ENCODE measurements at places on chromosomes 3 and 15. TPM values are rescaled to one million over a fixed set of nuclear protein-coding genes. Genes with fewer than 3 reads are reported as not detected.

UBR1 gene
- 18.5 TPM for total RNA-seq

NBEAL2 gene
- 151 TPM for total RNA-seq

DNA sequence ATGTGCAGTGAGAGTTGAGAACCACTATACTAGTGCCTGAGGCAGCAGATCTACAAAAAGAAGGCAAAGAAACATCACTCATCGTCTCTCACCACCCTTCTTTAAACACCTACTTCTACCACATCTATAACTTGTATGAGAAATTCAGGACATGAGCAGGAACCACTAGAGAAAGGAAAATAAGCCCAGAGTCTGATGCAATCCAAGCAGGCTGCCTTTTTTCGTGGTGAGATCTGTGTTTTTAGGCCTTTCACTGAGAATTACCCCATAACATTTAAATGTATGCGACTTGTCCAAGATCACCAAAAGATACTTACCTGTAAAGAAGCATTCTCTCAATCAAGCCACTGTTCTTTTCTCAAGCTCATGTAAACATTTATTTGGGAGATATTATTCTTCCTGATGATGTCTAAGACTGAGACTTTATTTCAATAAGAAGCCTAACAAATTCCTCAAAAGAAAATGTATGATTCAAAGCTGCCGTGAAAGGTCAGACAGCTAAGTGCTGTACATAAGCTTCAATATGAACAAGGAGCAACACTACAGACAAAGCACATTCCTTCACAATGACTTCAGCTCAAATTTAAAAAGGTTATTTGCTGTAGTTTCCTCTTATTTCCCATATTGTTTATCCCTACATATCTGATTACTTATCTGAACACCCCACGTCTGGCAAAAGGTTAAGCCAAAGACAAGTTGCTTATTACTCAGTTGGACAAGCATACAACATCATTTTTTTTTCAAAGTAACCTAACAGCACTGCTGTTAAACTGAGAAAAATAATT is 16.5 kb downstream of the SPICE1 start:
- H3K4me1 ChIP-seq, result no peaks in the 10 kb centered on the region
- H3K27me3 ChIP-seq, result no peaks in the 10 kb centered on the region
- DNase-seq, result no peak
- no peak overlapping the region for H3K4me3 ChIP-seq
- H3K27ac ChIP-seq, result no peak overlapping the region

DNA sequence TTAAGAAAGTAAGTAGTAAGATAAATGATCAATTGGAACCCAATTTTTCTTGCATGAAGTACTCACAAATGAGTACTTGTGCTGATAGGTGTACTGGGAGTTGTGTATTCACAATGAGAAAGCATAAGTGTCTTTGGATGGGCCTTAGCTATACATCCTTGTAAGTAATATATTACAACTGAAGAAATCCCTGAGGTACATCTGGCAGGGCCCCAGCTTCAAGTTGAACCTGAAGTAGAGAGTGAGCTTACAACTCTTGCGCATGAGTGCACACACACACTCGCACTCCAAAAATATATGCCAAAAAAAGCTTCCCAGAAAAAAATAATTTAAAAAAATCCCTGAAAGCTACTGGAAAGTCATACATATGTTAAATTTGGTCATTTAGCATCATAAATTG is 222.5 kb downstream of the ROBO2 start:
- H3K4me1 ChIP-seq, result no peaks in the 10 kb centered on the region
- H3K27me3 ChIP-seq, result no peaks in the 10 kb centered on the region
- H3K36me3 ChIP-seq, result no peaks in the 10 kb centered on the region
- no peak overlapping the region for H3K4me3 ChIP-seq

- DNase-seq, result no peak
- no peak overlapping the region for H3K4me3 ChIP-seq
- H3K4me1 ChIP-seq, result no peaks in the 10 kb centered on the region
- no peaks in the 10 kb centered on the region for H3K27me3 ChIP-seq
Measured at GRCh38 chr3:37703626-37704025, 158.1 kb upstream of the CTDSPL start.

Data from body of pancreas (tissue), 4 donors.